AG09309 (cell line): ENCODE measurements at places on chromosomes 3 and 15.

DNA sequence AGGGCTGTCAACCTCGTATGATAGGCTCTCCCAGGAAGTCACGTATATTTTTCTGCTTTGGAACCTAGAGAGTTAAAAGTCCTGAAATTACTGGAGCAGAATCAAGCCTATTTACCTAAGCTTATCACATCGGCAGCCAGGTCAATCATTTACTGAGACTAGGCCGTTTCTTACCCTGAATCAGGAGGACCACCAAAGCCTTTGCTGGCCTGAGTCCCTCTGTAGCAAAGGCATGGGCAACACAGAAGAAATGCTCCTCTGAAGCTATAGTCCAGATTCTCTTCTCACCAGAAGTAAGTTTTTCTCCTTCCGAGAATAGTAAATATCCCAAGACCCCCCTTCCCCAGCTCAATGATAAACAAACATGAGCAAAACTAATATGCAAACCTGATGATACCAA lies 125.9 kb upstream of the PHLDB2 start:
- DNase-seq: no peak

- DNase-seq: no peak
These were observed 188.4 kb downstream of the ABHD5 start for GRCh38 chr3:43879166-43879565.

GRCh38 chr3:125652349-125652748 lies 57.1 kb upstream of the OSBPL11 start:
- no peak for DNase-seq

DNA sequence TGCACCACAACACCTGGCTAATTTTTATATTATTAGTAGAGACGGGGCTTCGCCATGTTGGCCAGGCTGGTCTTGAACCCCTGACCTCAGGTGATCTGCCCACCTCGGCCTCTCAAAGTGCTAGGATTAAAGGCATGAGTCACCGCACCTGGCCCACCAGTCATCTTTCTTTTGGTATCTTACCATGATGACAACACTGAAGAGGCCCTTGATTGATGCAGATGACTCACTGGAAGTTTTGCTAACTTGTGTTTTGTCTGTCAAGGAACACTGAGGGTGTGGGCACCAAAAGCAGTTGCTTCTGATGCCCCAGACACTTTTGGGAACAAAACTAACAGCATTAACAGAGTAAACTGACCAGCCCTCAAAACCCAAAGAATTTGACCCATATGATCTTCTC lies 88.3 kb downstream of the MYO5A start:
- no peak for DNase-seq

DNA sequence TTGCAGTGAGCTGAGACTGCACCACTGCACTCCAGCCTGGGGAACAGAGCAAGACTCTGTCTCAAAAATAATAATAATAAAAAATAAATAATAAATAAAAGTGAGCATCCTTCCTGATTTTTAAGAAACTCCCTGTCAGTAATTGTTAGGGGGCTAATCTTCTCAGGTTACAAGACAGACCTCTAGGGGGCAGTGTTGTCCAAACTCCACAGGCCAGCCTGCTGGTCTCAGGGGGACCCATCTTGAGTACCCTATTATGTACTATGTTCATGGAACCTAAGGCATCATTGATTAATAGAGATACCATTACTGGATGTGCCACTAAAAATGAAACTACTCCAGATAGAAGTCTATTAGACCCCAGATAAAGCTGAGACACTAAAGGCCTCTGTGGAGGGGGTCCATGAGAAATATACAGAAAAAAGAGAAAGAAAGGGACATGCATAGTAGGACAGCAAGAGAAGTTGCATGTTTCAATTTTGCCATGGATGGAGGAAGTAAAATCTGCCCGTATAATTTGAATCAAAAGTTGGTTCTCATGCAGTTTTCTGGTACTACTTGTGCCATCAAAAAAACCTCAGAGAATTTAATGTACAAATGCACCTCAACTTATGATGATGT lies 85.5 kb upstream of the CDV3 start:
- no peak for DNase-seq

- DNase-seq: peak; percentile 52
These were observed 79.6 kb downstream of the IGF2BP2 start for GRCh38 chr3:185744997-185745843.

- DNase-seq: no peak
These were observed 4.9 kb downstream of the SLC12A6 start for GRCh38 chr15:34332553-34333120.

GRCh38 chr15:41994772-41995475 lies 22.6 kb upstream of the EHD4 start:
- no peak for DNase-seq

DNA sequence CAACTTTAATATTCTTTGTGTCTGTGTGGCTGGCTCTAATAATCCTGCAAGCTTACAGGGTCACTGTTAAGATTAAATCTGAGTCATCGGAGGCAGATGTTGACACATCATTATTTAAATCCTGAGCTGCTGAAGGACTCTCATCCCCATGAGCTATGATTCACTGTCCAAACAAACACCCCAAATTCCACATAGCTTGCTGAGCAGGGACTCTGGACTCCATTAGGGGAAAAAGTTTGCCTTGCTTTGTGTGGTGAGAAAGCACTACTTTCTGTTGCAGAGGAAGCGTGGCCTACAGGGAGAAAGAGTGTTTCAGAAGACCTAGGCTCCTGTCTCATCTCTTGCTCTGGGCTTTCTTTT lies 213.7 kb downstream of the PDCD6IP start:
- peak; percentile 93 for DNase-seq

DNA sequence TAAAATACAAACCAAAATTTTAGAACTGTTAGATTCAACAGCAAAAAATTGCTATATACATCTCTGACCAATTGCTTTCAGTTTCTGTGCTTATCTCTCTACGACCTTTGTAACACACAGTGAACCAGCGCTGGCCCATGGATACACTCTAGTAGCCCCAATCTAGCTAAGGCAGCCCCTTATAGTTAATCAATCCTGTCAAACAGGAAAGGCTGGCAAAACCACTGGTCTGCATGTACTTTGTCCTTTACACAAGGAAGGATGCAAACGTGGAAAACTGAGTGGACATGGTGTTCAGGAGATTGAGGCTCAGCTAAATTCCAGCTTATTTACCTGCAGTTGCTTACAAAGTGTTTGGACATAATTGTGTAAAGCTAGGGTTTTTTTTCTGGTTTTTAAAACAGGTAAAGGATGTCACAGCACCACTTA lies 25.9 kb downstream of the ADGRG7 start:
- no peak for DNase-seq

GRCh38 chr3:128489927-128490649 lies 2.9 kb downstream of the GATA2 start:
- no peak for DNase-seq

- no peak for DNase-seq
These were observed 148.8 kb downstream of the KCNMB2 start for GRCh38 chr3:178684881-178685590.

DNA sequence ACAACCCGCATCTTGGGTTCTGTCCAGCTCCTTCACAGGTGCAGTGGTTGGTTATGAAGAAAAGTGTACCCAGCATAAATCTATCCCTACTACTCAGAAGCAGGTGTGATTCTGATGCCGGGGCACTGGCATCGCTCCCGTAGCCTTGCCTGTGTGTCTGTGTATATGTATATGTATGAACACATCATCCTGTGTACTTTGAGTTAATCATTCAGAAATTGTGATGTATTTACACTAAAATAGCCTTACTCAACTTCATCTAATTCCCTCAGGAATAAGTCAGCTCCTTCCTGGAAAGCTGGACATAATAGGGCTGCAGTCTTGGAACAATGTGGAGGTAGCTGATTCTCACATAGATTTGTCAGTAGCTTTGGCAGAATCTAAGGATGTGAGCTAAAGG lies 6.7 kb upstream of the ZBED2 start:
- no peak for DNase-seq

DNA sequence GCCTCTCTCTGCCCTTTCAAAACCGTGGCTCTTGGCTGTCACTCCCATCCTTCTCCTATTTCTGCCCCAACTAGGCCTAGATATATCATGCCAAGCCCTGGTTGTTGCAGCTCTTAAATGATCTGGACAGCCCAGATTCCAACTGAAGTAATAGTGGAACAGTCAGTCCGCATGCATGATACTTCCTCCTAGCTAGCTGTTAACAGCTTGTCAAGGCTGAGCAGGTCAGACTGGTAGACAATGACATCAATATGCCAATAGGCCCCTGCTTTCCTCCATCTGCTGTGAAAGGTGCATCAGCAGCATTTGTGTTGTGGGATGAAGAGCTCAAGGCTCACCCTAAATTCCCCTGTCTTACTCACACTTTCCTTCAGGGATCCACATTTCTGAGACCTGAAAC lies 527.7 kb upstream of the TGFBR2 start:
- no peak for DNase-seq

GRCh38 chr15:48177383-48177765 lies 721 bp downstream of the MYEF2 start:
- no peak for DNase-seq

DNA sequence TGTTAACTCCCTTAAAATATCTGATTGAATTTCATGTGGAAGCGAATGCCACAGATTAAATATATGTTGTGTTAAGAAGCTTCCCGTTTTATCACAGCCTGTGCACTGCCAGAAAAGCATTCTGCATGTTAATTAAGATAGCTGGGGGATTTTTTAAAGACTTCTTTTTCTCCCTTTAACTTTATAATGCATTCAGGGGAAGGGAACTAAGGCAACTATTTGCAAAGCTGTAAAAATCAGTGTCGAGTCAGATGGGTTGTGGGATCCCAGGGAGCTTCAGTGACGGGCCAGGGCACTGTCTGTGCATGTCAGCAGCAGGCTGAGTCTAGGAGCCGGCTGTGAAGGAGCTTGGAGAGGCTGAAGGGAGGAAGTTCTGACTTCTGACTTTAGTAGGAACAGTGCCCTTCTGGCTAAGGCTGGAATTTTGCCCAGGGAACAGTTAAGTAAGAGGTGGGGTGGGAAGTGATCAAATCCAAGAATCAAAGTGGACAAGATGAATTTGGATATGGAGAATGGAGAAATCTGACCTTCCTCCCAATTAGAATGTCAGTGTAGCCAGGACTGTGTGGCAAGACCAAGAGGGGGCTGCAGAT lies 77.7 kb downstream of the ABHD5 start:
- no peak for DNase-seq

- no peak for DNase-seq
These were observed at the start of gene TIMP4 for GRCh38 chr3:12158387-12159226. Gene TIMP4 (minus strand): TSS chr3:12158912. CDS start chr3:12158840, 72 bp downstream.

DNA sequence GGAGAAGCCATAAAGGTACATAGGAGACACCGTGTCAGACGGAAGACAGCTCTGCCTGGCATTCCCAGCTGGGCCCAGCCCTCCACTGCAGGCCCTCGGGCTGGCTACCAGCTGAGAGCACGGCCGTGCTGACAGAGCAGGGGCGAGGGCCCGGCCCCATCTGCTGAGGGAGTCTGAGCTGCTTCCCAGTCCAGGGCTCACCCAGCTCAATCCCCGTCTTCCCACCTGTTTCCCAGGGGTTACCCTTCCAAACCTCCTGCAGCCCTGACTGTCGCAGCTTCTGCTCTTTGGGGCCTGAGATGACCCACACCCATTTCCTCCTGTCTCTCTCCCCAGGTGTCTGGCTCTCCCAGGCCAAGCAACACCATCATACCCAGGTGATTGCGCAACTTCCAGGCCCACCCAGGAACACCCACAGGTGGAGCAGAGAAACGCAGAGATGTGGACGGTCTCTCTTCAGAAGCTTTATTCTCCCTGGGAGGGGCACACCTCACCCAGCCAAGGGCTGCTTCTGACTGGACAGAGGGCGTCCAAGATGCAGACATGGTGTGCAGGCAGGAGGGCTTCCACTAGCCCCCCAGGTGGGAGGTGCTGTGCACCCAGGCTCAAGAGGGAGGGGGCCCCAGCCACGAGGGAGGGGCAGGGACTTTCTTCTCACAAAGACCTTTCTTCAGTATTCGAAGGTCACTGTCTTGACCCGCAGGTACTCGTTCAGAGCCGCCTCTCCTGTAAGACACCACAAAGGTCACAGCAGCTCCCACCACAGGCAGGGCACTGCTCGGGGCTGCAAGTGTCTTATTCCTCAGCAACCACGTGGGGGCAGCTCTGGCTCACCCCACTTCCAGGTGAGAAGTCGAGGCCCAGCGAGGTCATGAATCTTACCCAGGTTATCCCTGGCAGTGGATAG lies 19.4 kb upstream of the SLC41A3 start:
- DNase-seq: no peak

- DNase-seq: peak; percentile 16
These were observed 217.6 kb downstream of the ARRDC4 start for GRCh38 chr15:98177966-98178592.

DNA sequence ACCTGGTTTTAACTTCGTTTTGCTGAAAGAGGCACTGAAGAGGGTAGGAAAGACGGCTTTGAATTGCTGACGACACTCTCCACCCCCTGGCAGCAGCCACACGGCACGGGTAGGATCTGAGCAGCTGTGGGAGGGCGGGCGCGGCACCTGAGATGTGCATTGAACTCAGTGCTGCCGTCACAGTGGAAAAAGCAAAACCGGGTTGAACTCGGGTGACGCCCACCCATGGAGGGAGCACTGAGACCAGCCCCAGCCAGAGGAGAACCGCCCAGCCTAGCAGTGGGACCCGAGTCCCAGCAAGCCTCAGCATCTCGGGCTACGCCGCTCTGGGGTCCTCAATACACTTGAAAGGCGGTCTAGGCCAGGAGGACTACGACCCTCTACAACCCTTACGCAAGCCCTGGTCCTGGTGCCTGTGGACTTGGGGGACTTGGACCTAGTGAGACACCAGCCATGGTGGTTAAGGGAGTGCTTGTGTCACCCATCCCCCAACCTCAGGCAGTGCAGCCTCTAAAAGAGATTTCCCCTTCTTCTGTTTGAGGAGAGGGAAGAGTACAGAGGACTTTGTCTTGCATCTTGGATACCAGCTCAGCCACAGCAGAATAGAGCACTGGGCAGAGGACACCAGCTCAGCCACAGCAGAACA lies 50.0 kb upstream of the RPL35A start:
- no peak for DNase-seq

DNA sequence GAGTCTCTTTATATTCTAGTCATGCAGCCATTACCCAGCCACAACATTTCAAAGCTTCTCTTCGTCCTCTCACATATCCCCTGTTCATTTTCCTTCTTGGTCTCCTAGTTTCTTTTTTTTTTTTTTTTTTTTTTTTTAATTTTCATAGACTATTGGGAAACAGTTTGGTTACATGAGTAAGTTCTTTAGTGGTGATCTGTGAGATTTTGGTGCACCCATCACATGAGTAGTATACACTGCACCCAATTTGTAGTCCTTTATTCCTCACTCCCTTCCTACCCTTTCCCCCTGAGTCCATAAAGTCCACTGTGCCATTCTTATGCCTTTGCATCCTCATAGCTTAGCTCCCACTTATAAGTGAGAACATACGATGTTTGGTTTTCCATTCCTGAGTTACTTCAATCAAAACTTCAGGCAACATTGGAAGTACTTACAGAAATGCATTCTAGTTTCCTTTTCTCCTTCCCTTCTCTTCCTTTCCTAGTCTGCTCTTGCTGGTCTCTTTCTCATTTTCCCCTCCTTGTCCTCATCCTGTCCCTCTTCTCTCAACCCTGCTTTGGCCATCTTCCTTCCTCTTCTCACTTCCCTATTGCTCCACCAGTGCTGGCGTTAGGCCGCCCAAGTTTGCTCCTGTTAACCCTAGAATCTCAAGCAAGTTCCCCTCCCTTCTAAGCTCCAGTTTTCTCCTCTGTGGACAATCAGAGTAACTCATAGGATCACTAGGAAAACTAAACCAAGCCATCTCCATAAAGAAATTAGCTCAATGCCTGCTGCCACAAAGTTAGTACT lies 4.8 kb downstream of the ATP8B4 start:
- no peak for DNase-seq
